ENCODE measurements at places on chromosomes 3 and 15.

DNA sequence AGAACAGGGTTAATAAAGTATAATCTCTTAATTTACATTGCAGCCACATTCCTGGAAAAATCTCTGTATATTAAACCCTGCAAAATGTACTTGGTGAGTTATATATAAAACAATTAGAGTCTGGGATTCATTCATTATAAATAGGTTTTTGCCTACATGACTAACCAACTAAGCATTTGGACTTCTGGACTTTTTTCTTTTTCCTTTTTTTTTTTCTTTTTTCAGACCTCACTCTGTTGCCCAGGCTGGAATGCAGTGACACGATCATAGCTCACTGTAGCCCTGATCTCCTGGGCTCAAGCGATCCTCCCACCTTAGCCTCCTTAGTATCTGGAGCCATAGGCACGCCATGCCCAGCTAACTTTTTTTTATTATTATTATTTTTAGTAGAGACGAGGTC is 4.5 kb downstream of the DNAJC13 start:
- DNase-seq = no peak

- no peak for DNase-seq
Observed at GRCh38 chr15:101556273-101556672, 66.8 kb upstream of the PCSK6 start.

DNA sequence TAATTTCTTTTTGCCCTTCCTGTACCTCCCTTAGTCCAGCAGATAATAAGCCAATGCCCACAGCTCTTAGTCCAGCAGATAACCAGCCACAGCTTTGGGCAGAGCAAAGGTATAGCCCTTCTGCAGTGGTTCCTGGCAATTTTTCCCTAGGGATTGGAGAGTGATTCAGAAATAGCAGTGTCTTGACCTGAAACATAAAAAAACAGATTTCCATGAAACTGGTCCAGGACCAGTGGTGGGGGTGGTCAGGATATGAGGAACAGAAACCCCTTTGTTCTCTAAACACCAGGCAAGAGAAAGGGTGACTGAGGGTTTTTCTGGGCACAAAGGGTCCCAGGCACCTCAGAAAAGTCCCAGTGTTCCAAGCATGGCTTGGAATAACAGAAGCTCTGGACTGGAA is 103.4 kb downstream of the ARRDC4 start:
- no peak for DNase-seq

- DNase-seq = no peak
Observed at GRCh38 chr15:69042531-69042930, 28.0 kb downstream of the NOX5 start.

- DNase-seq = peak; percentile 95
Observed at GRCh38 chr15:65049418-65049840, 4.2 kb downstream of the SLC51B start.

DNA sequence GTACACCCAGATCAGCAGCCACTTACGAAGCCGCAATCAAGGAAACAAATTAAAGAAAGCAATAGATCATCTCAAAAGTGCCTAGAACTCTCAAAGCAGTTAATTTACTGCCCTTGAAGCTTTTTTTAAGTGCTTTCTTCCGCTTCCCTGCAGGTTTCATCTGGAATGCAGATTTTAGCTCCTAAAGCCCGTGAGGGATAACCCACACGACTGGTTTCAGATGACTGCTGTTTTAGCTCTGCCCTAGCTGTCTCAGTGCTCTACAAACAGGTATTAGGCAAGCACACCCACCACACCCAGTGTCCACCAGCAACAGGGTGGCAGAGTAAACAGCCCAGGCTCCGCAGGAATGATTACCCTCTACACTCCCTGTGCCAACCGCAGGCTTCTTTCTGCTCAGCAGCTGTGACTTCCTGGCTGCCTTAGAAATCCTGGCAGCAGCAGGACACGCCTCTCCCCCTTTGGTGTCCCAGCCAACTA is 126.0 kb downstream of the FMN1 start:
- peak; percentile 67 for DNase-seq

DNA sequence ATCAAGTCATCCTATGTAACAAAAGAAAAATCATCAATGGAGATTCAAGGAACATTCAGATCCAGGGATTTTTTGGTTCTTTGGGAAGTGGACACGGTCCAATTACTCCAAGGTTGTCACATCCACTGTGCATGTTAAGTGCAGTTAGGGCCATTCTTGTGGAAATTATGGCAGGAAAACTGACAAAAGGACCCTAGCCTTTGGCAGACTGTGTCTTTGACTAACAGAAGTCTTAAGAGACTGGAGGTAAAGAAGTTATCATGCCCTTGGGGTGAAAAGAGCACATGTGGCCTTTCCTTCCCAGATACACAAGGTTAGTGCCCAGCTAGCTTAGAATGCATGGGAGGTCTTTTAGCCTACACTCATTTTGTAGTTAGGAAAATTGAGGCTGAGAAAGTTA is 74.9 kb downstream of the MB21D2 start:
- DNase-seq = no peak

- DNase-seq = no peak
Observed at GRCh38 chr3:20154078-20154477, 31.9 kb downstream of the SGO1 start.

GRCh38 chr15:66472176-66472999 is 25.2 kb downstream of the SNAPC5 start:
- DNase-seq = no peak

DNA sequence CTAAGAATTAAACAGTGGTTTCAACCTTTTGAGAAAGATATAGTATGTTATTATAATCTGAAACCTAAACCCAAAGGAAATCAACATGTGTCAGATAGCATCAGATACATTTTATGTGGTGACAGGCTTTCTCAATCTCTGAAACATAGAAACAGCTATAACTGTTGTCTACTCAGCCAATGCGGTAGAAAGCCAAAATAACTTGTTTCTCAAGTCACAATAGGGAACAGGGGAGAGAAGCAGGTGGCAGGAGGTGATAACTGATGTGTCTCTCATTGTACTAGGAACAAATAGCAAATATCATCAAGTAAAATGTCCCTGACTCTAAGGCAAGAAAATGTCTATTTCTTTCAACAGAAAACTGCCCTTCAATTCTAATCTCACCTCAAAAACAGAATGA is 38.6 kb downstream of the DENND6A start:
- no peak for DNase-seq

DNA sequence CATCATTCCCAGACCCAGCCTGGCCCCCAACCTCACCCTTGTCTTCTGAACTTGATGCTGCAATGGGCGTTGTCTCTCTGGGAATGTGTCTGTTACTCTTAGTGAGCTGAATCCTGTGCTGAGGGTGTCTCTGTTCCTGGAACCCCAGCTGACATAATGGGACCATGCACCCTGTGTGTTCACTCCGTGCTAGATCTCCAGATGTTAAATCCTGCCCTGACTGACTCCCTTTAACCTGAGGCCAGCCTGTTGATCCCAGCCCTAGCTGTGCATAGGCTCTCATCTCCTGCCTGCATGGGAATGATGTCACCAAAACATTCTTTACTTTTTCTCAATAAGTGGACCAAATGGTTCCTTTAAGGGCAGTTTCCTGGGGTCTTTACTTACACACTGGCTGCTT is 48.0 kb upstream of the UMPS start:
- no peak for DNase-seq

All from SHP77 treated with DMSO at 0.1 percent for 48 hours (cell line).